ENCODE measurements at places on chromosomes 12 and 14. TPM values are rescaled to one million over a fixed set of nuclear protein-coding genes. Genes with fewer than 3 reads are reported as not detected.

GRCh38 chr14:73751157-73751691, 37.0 kb upstream of the PNMA1 start:
- H3K36me3 ChIP-seq, result no peaks in the 10 kb centered on the region
- DNase-seq, result no peak
- H3K27ac ChIP-seq, result peak overlapping the region; percentile 96
- H3K4me3 ChIP-seq, result no peak overlapping the region

Gene SPX
- polyA plus RNA-seq, result 0.66 TPM

Gene HOXC6
- polyA plus RNA-seq, result 9.5 TPM

DNA sequence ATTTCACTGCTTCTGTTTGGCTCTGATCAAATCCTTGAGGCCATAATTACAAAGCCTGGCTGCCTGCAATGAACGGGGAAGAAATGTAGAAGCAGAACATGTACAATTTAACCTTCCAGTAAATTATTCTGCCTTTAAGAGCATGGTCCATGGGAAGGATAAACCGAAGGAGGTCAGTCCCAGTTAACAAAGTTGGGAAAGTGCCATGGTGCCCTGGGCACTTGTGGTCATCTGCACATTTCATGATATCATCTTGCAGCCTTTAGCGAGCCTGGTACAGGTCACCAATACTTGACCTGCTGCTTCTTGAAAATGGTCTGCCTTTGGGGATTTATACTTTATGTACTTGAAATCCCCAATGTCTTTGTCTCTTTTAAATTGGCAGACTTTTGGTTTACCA, 175.9 kb upstream of the KITLG start:
- peaks cover 5% of the 10 kb centered on the region for H3K4me1 ChIP-seq
- H3K36me3 ChIP-seq, result no peaks in the 10 kb centered on the region
- H3K27ac ChIP-seq, result no peak overlapping the region

Gene IL23A
- polyA plus RNA-seq, result not detected

GRCh38 chr14:75579882-75580281, 1.5 kb downstream of the FLVCR2 start:
- H3K27me3 ChIP-seq, result no peaks in the 10 kb centered on the region
- H3K4me3 ChIP-seq, result peak overlapping the region; percentile 69
- H3K4me1 ChIP-seq, result peaks cover 22% of the 10 kb centered on the region
- no peaks in the 10 kb centered on the region for H3K36me3 ChIP-seq

- no peak for DNase-seq
These were observed 2.7 kb upstream of the GALNT6 start for GRCh38 chr12:51393676-51394545.

GRCh38 chr12:106976668-106977067, 10.3 kb downstream of the MTERF2 start:
- H3K27me3 ChIP-seq, result no peaks in the 10 kb centered on the region
- H3K4me3 ChIP-seq, result no peak overlapping the region
- H3K36me3 ChIP-seq, result no peaks in the 10 kb centered on the region
- DNase-seq, result no peak
- peaks cover 28% of the 10 kb centered on the region for H3K4me1 ChIP-seq

Gene FGF23
- not detected for polyA plus RNA-seq

DNA sequence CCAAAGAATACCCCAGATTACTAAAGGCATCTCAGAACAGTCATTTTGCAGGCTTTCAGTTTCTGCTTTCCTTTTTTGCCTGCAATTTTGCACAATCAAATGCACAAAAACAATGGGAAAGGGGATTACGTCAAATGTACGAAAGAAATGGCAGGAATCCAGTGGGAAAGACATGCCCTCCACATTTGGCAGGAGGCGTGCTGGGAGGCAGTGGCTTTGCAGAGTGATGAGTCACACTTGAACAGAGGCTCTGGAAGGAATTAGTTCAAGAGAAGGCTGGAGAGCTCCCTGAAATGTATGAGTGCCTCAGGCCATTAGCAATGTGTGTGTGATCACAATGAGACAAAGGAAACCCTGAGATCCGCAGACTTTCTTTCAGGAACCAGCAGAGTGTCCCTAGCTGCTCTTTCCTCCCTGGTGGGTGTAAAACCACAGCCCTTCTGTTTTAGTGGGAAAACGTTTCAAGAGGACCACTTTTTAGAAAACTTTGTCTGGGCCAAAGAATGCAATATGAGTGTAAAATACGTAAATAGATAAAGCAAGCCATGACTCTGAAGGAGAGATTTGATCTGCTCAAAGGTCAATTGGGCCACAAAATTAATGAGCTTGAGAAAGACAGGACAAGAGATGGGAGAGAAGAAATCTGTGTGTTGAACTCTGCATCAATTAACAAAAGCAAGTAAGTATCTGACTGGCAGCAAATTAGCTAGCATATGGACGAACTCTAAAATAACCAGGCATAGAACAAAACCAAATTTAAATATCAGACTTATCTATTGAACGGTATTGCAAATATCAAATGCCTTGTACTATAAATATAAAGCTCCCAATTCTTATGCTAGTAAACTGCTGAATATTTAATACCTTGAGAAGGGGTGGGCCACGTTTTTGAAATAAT, 155.4 kb upstream of the PDE3A start:
- H3K36me3 ChIP-seq, result no peaks in the 10 kb centered on the region
- peaks cover 23% of the 10 kb centered on the region for H3K4me1 ChIP-seq
- DNase-seq, result peak; percentile 72

Gene NINJ2
- polyA plus RNA-seq, result 66.6 TPM

Gene CD4
- polyA plus RNA-seq, result 0.47 TPM

Gene KRT78
- not detected for polyA plus RNA-seq

DNA sequence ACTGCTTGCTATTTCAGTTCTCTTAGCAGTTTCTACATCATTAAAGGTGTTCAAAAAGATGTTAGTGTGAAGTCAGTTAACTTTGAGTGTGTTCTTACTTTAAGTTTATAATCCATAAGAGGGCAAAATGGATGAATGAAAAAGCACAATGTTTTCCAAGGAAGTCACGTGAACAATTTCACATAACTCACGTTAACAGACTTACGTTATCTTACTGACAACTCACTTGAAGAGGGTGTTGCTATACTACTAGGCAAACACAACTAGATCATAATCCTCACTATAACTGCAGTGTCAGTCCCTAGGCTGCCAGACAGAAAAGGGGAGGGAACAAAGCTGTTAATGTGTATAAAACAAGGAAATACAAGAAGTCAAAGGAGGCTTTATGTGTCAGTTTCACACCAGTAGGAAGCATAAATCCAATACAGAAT, 6.4 kb downstream of the SLC2A13 start:
- no peaks in the 10 kb centered on the region for H3K36me3 ChIP-seq
- H3K4me3 ChIP-seq, result no peak overlapping the region
- H3K27me3 ChIP-seq, result no peaks in the 10 kb centered on the region
- H3K27ac ChIP-seq, result no peak overlapping the region

DNA sequence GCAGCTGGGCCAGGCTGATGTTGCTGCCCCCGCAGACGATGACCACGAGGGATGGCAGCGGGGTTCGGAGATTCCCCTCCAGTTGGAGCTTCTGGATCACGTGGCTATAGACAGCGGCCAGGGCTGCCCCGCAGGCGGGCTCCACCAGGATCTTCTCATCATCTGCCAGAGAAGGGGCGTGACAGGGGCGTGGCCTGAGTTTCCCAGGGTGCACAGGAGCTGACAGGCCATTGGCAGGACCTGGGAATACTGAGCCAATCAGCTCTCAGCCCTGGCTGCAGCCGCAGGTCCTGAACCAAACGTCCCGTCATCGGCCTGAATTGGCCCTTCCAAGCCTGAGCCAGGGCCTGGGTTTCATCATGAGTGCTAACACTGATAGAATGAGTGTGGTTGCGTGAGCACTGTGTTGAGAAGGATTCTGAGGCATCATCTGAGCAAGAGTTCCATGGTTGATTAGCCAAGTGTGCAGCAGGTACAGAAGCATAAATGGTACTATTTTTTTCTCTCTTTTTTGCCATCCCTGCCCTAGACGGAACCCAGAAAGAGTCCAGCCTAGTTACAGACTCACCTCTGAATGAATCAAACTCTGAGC, 10.6 kb downstream of the SDS start:
- H3K27me3 ChIP-seq, result no peaks in the 10 kb centered on the region
- H3K36me3 ChIP-seq, result peaks cover 29% of the 10 kb centered on the region
- H3K4me1 ChIP-seq, result no peaks in the 10 kb centered on the region

Data from psoas muscle (tissue), 8 donors.